ENCODE measurements at places on chromosomes 5 and 9.

GRCh38 chr9:125822160-125822559 is 75.0 kb downstream of the PBX3 start:
- DNase-seq = no peak

GRCh38 chr5:108212775-108213346 is 169.0 kb downstream of the FBXL17 start:
- DNase-seq = no peak

GRCh38 chr5:123807177-123807945 is 295.4 kb downstream of the CSNK1G3 start:
- DNase-seq = no peak

- DNase-seq = no peak
Measured at GRCh38 chr5:55286411-55286933, 21.0 kb downstream of the DHX29 start.

GRCh38 chr9:114789006-114789405 is 16.8 kb downstream of the TNFSF15 start:
- no peak for DNase-seq

DNA sequence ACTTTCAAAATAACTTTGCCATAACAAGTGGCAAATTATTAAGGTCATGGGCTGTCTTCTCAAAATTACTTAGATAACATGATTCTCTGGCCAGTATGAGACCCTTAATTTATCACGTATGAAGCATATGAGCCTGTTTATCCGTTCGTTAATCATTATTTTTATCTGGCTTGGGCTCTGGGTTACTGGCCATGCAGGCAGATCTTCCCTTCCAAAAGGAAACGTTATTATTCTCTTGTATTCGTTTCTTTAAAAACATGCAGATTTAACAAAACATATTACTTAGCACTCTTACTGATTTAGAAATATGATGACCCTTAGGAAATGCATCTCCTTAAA is 148.6 kb downstream of the DOCK8 start:
- no peak for DNase-seq

GRCh38 chr9:13645557-13645956 is 366.1 kb upstream of the MPDZ start:
- DNase-seq = no peak

DNA sequence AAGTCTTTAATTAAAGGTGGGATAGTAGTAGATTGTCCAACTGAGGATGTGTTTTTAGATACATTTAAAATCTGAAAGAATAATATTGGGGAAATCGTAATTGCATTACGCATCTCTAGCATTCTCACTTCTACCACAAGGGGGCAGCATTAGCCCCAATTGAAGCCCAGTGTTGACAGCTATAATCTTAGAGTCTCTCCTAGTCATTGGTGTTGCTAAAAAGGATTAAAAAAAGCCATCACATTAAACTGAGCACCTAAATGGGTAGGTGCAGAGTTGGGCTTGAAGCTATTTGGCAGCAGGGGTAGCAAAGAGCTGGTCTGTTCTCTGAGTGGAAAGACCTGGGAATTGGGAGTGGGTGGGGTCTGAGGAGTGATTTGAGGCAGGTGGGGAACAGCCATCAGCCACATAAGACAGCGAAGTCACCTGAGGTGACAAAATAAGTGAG is 177.2 kb downstream of the OSTF1 start:
- DNase-seq = no peak

- DNase-seq = no peak
Measured at GRCh38 chr5:133364936-133365707, 247.2 kb downstream of the FSTL4 start.

GRCh38 chr9:85258823-85259370 is 482.9 kb downstream of the AGTPBP1 start:
- DNase-seq = no peak

All from activated T-helper 1 cell treated with Interleukin-2 at 50 U/mL for 16 hours (primary cell).